Iris pigment epithelial cell (primary cell): ENCODE measurements at places on chromosomes 16 and 17.
A peak's percentile ranks its signal among the peaks of the same experiment; 100 is the strongest.

DNA sequence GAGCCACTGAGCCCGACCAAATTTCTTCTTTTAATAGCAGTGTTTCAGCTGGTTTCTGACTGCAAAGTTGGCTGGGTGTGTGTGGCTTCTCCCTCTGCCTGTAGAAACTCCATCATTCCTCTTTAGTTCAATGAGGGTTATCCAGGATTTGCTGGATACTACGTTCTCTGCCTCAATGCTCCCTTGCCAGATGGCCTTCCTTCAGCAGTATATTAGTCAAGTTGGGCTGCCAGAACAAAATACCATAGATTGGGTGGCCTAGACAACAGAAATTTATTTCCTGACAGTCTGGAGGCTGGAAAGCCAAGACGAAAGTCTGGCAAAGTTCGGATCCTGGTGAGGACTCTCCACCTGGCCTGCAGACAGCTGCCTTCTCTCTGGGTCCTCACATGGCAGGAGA is 103.7 kb downstream of the NOG start:
- DNase-seq, result no peak

DNA sequence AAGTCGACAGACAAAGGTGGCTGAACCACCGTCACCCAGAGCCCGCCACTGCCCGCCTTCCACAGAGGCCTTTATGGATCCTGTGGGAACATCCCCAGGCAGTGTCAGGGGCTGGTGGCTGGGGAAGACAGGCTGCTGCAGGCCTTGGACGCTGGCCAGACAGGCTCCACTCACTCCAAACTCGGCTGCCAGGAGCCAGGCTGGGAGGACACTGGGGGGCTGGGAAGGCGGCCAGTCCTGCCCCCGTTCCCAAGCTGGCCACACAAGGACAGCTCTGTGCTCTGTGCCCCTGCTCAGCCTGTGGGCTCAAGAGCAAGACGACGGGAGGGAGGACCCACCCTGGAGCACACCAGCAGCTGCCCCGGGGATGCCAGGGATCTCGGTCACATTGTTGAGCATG is 7.6 kb upstream of the LCAT start:
- no peak for DNase-seq

DNA sequence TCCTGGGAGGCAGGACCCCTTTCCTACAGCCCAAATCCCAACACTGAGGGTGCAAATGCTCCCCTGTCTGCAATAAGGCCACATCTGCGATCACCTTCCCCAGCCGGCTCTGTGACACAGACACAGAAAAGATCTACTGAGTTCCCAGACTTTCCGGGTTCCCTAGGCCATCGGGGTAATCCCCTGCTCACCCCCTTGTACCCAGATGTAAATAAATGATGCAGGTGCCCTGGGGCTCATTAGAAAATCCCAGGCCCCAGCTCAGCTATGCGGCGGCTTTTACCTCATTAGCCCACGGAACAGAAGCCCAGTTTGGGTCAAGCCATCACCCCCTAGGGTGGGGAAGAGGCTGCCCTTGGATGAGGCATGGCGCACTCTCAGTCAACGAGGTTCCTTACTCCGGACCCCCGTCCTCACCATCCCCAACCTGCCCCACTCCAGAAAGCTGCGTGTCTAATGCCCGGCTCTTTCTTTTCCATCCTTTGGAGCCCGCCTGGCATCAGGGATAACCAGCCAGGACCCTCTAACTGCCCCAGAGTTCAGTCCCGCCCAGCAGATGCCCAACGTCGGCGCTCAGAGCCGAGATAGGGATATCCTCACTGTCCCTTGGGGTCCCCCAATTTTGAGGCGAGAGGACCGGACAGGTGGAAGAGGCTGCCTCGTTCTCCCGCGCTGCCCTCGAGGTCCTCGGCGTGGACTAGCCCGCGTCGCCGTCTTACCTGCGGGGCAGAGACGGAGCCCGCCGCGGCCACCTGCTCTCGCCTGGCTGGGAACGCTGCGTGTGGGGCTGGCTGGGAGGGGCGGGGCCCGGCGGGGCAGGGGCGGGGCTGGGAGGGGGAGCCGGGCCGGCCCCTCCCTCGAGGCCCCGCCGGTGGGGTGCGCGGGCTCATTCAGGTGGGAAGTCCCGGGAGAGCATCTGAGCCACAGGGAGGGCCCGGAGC is at the start of gene ZNF385C:
Gene ZNF385C (minus strand): TSS at position 783 of the 941 bp plus-strand sequence. CDS start 35,417 bp downstream, outside the sequence.
- no peak for DNase-seq

DNA sequence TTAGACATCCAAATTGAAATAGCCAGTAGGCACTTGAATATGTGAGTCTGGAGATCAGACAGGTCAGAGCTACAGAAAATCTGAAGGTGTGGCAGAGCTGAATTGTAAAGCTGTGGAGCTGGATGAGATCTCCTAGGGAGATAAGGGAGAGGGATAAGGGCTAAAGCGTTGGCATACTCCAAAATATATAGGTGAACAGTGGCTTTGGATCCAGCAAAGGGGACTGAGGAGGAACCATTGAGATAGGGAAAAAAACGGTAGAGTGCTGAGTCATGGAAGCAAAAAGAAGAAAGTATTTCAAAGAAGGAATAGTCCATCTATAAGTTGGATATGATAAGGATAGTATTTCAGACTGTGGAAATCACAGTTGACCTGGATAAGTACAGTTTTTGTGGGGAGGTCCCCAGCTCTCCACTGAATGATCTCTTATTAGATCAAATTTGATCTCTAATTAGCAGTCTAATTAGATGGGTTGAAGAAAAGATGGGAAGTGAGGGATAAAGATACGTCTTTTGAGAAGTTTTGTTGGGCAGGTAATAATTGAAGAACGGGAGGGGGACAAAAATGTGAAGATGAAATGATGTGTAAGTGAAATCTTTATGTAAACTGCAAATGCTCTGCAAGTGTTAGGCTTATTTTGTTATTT is 587 bp upstream of the DBF4B start:
- DNase-seq, result peak; percentile 7

DNA sequence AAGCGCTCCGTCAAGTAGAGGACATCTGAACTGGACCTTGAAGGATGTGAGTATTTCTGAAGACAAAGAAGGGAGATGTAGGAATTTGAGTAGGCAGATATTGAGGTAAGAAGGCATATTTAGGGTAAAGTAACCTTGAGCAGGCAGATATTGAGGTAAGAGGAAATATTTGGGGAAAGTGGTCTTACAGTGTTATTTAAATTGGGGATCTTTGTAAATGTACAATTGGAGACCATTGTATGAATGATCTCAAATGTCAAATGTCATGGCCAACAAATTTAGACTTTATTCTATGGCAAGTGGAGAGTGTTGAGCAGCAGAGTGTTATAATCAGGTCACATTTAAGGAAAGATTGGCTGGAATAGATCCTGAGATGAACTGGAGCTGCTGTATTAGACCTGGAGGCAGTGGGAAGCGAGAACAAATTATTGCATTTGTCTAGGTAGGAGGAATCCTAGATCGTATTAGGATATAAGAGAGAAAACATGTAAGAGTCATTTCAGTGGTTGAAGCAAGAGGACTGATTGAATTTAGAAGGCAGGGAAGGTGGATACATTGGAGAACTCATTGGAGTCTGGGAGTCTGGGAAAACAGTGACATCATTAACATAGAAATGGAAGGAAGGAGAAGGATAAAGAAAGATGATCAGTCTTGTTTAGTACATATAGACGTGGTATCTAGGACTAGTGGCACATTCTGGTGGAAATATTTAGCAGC is 165.6 kb downstream of the MAP2K6 start:
- no peak for DNase-seq

DNA sequence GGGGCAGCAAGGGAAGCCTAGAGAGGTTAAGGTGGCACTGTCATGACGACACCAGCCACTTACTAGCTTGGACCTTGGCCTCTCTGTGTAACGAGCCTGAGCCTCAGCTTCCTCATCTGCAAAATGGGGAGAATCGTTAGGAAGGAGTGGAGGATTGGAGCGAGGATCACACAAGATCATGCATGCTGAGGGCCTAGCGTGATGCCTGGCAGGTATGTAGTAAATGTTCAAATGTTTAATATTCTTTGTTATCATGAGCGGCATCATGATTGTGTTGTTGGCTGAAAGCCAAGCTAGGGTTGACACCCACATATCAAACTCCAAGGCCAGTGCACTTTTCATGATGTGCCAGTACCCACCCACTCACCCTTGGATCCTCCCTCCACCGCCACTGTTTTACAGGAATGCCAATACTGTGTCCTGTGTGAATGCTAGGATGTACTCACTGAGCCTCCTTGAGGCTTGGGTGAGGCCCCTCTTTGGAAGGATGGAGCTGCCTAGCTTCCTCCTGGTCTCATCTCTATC is 192.5 kb downstream of the MSI2 start:
- DNase-seq, result no peak

- peak; percentile 71 for DNase-seq
Measured at GRCh38 chr16:46789499-46790414, 41.2 kb downstream of the C16orf87 start.

DNA sequence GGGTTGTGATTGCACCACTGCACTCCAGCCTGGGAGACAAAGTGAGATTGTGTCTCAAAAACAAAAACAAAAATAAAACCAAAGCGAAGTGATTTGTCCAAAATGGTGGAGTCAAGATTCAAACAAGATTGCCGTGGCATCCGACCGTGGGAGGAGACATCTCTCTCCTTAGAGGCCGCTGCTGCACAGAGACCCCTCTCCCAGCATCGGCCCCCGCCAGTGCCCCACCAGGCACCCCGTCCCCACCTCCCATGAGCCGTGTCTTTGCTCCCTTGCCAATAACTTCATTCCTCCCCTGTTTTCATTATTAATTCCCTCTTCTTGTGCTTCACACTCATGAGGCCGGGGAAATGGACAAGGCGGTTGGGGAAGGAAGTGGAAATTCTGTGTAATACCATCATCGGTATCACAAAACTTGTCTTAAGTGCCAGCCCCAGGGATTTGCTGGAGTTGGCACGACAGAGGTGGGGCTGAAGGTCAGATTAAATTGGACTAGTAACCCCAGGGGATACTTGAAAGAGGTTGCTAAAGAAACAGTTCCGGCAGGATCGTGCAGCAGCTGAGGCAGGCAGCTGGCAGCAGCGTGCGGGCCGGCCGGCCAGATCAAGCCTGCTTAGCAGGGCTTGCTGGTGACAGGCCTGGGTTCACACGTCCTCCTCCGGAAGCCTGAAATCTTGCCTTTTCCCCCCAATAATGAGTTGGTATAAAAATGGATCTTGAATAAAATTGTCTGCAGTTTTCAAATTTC is 66.8 kb downstream of the RTN4RL1 start:
- DNase-seq, result no peak

DNA sequence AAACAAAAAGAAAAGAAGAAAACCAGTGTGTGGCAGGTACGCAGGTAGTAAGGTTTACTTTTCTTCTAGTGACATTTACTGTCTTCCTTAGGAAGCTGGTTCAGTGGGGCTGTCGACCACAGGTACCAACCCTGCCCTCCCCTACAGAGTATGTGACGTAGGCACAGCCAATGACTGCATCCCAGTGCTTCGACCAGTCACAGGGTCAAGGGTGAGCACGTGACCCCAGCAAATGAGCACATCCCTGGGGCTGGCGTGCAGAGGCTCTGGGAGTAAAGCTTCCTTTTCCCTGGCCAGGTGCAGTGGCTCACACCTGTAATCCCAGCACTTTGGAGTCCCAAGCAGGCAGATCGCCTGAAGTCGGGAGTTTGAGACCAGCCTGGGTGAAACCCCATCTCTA is 38.9 kb upstream of the PLCG2 start:
- DNase-seq, result no peak
